ENCODE measurements at places on chromosomes 11 and 22. TPM values are rescaled to one million over a fixed set of nuclear protein-coding genes. Genes with fewer than 3 reads are reported as not detected.

The EIF4ENIF1 gene
- total RNA-seq: 24.0 TPM

The CHRM1 gene
- total RNA-seq: 0.27 TPM

The RFPL3 gene
- total RNA-seq: not detected

GRCh38 chr11:75154646-75155569 lies 4.0 kb downstream of the SLCO2B1 start:
- no peak for ATAC-seq

- no peak for ATAC-seq
Observed at GRCh38 chr11:34181856-34182405, 76.5 kb downstream of the NAT10 start.

DNA sequence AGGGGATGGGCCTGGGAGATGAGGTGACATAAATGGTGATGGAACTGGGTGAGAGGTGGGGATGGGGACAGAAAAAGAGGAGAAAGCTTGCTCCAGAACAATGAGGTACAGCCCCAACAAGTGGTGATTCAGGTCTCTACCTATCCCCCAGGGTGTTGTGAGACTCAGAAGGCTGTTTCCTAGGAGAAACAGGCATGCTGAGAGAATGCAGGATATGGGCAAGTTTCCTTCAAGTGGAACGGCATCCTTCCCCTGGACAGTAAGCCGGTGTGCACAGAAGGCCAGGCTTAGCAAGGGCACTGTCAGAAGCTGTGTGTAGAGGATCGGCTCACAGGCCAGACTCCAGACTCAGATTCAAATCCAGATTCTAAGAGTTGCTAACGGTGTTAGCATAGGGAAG lies 34.1 kb upstream of the CRTAM start:
- ATAC-seq: no peak
